ENCODE measurements at places on chromosomes 1 and 21. TPM values are rescaled to one million over a fixed set of nuclear protein-coding genes. Genes with fewer than 3 reads are reported as not detected.

The FCRLA gene
- total RNA-seq = 3.0 TPM

DNA sequence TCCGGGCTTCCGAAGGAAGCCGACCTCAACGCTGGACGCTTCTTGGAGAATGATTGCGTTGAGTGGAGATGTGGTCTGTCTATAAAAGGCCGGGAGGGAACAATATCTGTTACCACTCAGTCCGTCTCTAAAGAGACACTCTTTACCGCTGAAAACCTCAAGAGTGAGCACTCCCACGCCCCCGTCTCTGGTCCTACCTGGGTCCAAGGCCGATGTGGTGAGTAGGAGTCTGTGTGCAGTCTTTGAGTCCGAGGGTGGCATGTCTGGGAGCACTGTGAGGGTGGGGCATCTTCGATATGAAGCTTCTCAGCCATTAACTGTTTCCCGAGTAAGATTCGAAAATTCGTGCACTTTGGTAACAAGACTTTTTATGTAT is 576 bp downstream of the ZFP69 start:
- H3K36me3 ChIP-seq = no peaks in the 10 kb centered on the region
- peak overlapping the region; percentile 99 for H3K4me3 ChIP-seq
- H3K27me3 ChIP-seq = no peaks in the 10 kb centered on the region
- DNase-seq = peak; percentile 30

- no peaks in the 10 kb centered on the region for H3K36me3 ChIP-seq
- H3K4me3 ChIP-seq = no peak overlapping the region
- no peak for DNase-seq
- no peaks in the 10 kb centered on the region for H3K4me1 ChIP-seq
These were observed 5.8 kb downstream of the PLCH2 start for GRCh38 chr1:2481885-2482284.

The PWP2 gene
- 1.3 TPM for total RNA-seq

GRCh38 chr1:234776256-234776875 is 166.4 kb upstream of the IRF2BP2 start:
- H3K4me1 ChIP-seq = peaks cover 13% of the 10 kb centered on the region
- no peak overlapping the region for H3K4me3 ChIP-seq
- H3K27ac ChIP-seq = no peak overlapping the region
- DNase-seq = no peak
- H3K27me3 ChIP-seq = no peaks in the 10 kb centered on the region

The OR2T33 gene
- not detected for total RNA-seq

The LRRIQ3 gene
- total RNA-seq = 0.40 TPM

DNA sequence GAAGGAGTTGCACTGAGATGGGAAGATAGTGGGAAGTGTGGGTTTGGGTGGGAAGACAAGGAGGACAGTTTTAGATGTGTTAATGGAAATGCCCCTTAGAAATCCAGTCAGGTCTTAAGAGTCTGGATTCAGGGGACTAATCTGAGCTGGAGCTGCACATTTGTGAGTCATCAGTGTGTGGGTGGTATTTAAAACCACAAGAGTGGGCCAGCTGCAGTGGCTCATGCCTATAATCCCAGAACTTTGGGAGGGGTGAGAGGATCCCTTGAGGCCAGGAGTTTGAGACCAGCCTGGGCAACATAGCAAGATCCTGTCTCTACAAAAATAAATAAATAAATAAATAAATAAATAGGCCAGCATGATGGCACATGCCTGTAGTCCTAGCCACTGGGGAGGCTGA is 40.9 kb upstream of the SLC6A9 start:
- no peaks in the 10 kb centered on the region for H3K27me3 ChIP-seq
- no peak for DNase-seq
- H3K36me3 ChIP-seq = no peaks in the 10 kb centered on the region
- no peak overlapping the region for H3K4me3 ChIP-seq

DNA sequence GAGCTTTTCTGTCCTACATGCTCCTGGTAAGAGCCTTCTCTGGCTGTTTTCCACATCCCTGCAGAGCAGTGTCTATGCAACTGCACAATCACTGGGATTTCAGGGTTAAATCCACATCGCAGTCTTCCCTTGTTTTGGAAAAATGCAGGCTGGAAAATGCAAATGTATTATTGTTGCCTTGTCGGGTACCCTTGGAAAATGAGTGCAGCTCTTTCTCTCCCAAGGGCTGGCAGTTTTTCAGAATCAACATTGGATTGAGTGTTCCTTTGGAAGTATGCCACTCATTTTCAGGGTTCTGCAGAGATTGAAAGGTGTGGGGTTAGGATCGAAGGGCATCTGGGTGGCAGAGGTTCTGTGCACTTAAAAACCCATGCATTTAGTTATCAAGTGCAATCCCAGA is 3.2 kb downstream of the NOS1AP start:
- no peak overlapping the region for H3K27ac ChIP-seq
- H3K4me1 ChIP-seq = peaks cover 12% of the 10 kb centered on the region
- no peak for DNase-seq

GRCh38 chr1:15525050-15526020 is 1.3 kb upstream of the DNAJC16 start:
- no peaks in the 10 kb centered on the region for H3K27me3 ChIP-seq
- H3K27ac ChIP-seq = peak overlapping the region; percentile 90
- peak; percentile 31 for DNase-seq
- H3K4me1 ChIP-seq = peaks cover 11% of the 10 kb centered on the region
- no peaks in the 10 kb centered on the region for H3K36me3 ChIP-seq

GRCh38 chr1:6783221-6783620 is 2.0 kb upstream of the CAMTA1 start:
- H3K27ac ChIP-seq = no peak overlapping the region
- H3K4me1 ChIP-seq = peaks cover 8% of the 10 kb centered on the region
- no peaks in the 10 kb centered on the region for H3K27me3 ChIP-seq
- no peaks in the 10 kb centered on the region for H3K36me3 ChIP-seq
- H3K4me3 ChIP-seq = no peak overlapping the region
- DNase-seq = no peak

DNA sequence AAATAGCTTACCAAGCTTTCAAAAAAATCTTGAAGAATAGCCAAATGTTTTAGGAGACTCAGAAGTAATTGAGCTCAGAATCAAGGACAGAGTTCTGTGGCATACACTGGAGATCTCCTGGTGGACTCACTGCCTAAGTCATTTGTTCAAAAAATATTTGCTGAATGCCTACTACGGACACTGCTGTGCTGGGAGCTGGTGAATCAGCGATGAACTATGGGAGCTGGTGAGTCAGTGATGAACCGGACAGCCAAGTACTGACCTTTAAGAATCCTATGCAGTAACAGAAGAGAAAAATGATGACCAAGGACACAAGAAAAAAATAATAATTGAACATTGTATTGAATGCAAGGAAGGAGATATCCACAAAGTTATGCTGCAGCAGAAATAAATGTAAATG is 717.9 kb upstream of the CXADR start:
- no peak overlapping the region for H3K4me3 ChIP-seq
- H3K27ac ChIP-seq = no peak overlapping the region

DNA sequence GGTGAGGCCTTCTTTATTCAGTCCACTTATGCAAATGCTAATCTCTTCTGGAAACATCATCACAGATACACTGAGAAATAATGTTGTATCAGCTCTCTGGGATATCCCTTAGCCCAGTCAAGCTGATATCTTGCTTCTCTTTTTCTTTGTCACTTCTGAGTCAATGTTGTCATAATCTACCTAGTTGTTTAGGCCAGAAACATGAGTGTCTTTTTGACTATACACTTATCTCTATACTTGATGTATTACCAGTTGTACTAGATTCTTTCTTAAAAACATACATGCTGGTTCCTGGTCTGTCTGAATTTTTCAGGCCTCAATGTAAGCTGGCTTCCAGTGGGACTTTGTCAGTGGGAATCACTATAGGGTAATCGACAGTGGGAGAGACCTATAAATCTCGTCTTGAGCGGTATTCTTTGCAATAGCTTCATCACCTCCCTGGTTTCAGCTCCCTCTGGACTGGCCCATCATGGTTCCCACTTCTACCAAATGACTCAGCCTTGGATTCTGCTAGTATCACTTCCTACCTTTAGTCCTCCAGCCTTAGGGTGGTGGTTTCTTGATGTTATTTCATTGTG is 135.2 kb upstream of the CYYR1 start:
- DNase-seq = no peak
- no peak overlapping the region for H3K4me3 ChIP-seq
- H3K4me1 ChIP-seq = no peaks in the 10 kb centered on the region
- H3K27me3 ChIP-seq = no peaks in the 10 kb centered on the region
- H3K27ac ChIP-seq = no peak overlapping the region

The MYOG gene
- not detected for total RNA-seq

- H3K27me3 ChIP-seq = no peaks in the 10 kb centered on the region
- DNase-seq = no peak
These were observed 29.3 kb downstream of the XCL2 start for GRCh38 chr1:168514455-168514854.

DNA sequence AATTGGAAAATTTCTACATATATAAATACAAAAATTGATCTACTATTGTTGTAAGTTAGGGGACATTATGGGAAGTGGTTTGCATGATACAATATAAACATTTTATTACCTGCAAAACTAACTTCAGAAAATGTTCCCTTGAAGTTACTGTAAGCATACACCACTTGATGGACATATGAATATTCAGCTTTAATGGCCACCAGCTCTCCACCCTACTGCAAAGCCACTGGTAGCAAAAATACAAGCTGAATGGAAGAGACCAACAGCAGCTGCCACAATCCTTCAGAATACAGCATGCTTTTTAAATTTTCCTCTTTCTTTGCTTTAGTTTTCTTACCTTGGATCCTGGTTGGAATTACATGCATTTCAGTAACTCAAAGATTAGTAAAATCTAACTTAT is 69.8 kb downstream of the COQ8A start:
- no peaks in the 10 kb centered on the region for H3K4me1 ChIP-seq
- H3K27me3 ChIP-seq = no peaks in the 10 kb centered on the region
- DNase-seq = no peak
- H3K4me3 ChIP-seq = no peak overlapping the region
- H3K36me3 ChIP-seq = peaks cover 2% of the 10 kb centered on the region

The ZBTB8B gene
- 0.36 TPM for total RNA-seq

The HPCA gene
- not detected for total RNA-seq

- DNase-seq = no peak
- no peaks in the 10 kb centered on the region for H3K27me3 ChIP-seq
- H3K27ac ChIP-seq = no peak overlapping the region
- H3K4me1 ChIP-seq = peaks cover 16% of the 10 kb centered on the region
- H3K4me3 ChIP-seq = no peak overlapping the region
These were observed 5.9 kb downstream of the NBPF1 start for GRCh38 chr1:16607433-16607851.

- no peaks in the 10 kb centered on the region for H3K27me3 ChIP-seq
- DNase-seq = no peak
- H3K4me3 ChIP-seq = no peak overlapping the region
- no peaks in the 10 kb centered on the region for H3K36me3 ChIP-seq
These were observed 17.2 kb downstream of the PKN2 start for GRCh38 chr1:88701275-88701674.

- H3K27me3 ChIP-seq = no peaks in the 10 kb centered on the region
- H3K27ac ChIP-seq = no peak overlapping the region
- H3K4me3 ChIP-seq = no peak overlapping the region
- peak; percentile 50 for DNase-seq
These were observed 37.7 kb upstream of the ATG4C start for GRCh38 chr1:62746086-62746808.

The KLF17 gene
- total RNA-seq = 0.08 TPM

The LCE1A gene
- not detected for total RNA-seq

DNA sequence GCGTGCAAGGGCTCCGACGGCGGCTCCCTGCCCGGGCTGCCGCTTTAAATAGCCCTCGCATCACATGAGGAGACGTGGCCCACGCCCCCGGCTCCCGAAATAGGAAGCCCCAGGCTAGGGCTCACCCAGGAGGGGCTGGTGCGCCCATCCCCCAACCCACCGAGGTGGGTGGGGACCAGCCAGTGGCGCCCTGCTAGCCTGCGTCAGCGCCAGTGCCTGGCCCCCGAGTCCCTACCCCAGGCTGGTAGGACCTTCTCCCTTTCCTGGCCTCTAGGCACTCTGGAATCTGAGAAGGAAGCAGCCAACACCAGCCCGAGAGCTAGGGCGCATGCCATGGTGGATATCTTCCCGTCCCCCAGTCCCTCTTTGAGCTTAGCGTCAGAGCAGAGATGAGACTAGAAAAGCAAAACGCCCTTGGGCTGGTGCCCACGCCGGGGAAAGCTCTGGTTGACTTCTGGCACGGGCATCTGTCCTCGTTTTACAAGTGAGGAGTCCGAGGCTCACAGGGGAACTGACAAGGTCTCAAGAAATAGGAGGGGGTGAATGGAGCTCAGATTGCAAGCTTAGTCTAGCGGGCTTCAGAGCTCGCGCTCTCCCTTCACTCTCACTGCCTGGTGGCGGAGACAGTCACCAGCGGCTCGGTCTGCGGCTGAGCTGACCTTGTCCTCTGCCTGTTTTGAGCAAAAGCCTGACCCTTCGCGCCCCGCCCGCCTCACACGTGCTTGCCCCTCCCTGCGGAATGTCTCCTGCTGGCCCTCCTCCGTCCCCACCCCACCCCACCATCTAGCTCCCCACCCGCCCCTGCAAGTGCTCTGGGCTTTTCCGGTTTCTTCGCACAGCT is at the start of gene FABP3:
TSS of gene FABP3 (minus strand) at position 21 of the 841 bp plus-strand sequence. CDS start 62 bp downstream, outside the sequence.
- no peaks in the 10 kb centered on the region for H3K27me3 ChIP-seq
- H3K4me3 ChIP-seq = peak within 1 kb of the TSS; percentile 41
- DNase-seq = peak; percentile 94
- H3K27ac ChIP-seq = peak within 1 kb of the TSS; percentile 99

- no peak overlapping the region for H3K4me3 ChIP-seq
- peaks cover 22% of the 10 kb centered on the region for H3K4me1 ChIP-seq
- no peaks in the 10 kb centered on the region for H3K27me3 ChIP-seq
- no peak for DNase-seq
- H3K27ac ChIP-seq = no peak overlapping the region
These were observed 9.6 kb downstream of the ARHGEF16 start for GRCh38 chr1:3463891-3464648.

- no peaks in the 10 kb centered on the region for H3K27me3 ChIP-seq
- H3K27ac ChIP-seq = no peak overlapping the region
- no peaks in the 10 kb centered on the region for H3K4me1 ChIP-seq
- DNase-seq = peak; percentile 34
These were observed 27.1 kb upstream of the CD34 start for GRCh38 chr1:207938016-207938415.

The CACNA1S gene
- total RNA-seq = not detected

- peak within 1 kb of the TSS; percentile 85 for H3K4me3 ChIP-seq
- H3K27me3 ChIP-seq = no peaks in the 10 kb centered on the region
- peak within 1 kb of the TSS; percentile 87 for H3K27ac ChIP-seq
- peak; percentile 83 for DNase-seq
- peaks cover 9% of the 10 kb centered on the region for H3K4me1 ChIP-seq
- no peaks in the 10 kb centered on the region for H3K36me3 ChIP-seq
These were observed at the start of gene PTGFRN for GRCh38 chr1:116909512-116910378. Gene PTGFRN (plus strand): TSS chr1:116909916. CDS start chr1:116910204, 288 bp downstream.

The OSCP1 gene
- total RNA-seq = 5.8 TPM

The TLR5 gene
- 0.88 TPM for total RNA-seq

GRCh38 chr1:174743654-174744561 is 255.8 kb upstream of the CACYBP start:
- H3K36me3 ChIP-seq = no peaks in the 10 kb centered on the region
- no peak overlapping the region for H3K4me3 ChIP-seq
- DNase-seq = peak; percentile 54

The OLFML3 gene
- total RNA-seq = 441 TPM

The LORICRIN gene
- total RNA-seq = not detected

GRCh38 chr21:32412162-32413014 is at the start of gene EVA1C:
Gene EVA1C (plus strand): TSS chr21:32412706. CDS start chr21:32412854, 148 bp downstream.
- peaks cover 13% of the 10 kb centered on the region for H3K4me1 ChIP-seq
- H3K36me3 ChIP-seq = no peaks in the 10 kb centered on the region
- H3K27me3 ChIP-seq = peaks cover 64% of the 10 kb centered on the region
- DNase-seq = peak; percentile 55
- H3K27ac ChIP-seq = no peak within 1 kb of the TSS
- H3K4me3 ChIP-seq = peak within 1 kb of the TSS; percentile 70

GRCh38 chr21:36522219-36522808 is 42.4 kb upstream of the CLDN14 start:
- H3K4me1 ChIP-seq = no peaks in the 10 kb centered on the region
- no peak for DNase-seq
- H3K27ac ChIP-seq = no peak overlapping the region
- H3K36me3 ChIP-seq = no peaks in the 10 kb centered on the region
- H3K27me3 ChIP-seq = peaks cover under 1% of the 10 kb centered on the region
